Stimulated activated CD4-positive, alpha-beta T cell treated with anti-CD3 and anti-CD28 coated beads, Interleukin-1b, Interleukin-23, amount 100 ng/mL, for 24 hours (primary cell): ENCODE measurements at places on chromosomes 13 and 19.

GRCh38 chr13:38213314-38213713 is 136.3 kb upstream of the UFM1 start:
- no peak for DNase-seq

- DNase-seq = no peak
These were observed 1540.5 kb downstream of the UQCRFS1 start for GRCh38 chr19:27672309-27673047.

DNA sequence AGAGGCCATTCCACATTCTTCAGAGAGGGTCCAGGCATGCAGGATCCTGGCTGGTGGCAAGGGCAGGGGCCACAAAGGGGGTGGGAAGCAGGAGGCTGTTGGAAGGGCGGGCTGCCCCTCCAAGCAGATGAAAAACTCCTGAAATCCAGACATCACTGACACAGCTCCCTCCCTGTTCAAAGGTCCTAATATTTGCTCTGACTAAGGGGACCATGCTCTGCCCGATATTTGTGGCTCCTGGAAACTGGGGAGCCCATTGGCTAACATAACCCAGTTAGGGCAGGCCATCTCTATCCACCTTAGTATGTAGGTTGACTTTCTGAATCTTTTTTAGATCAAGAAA is 3.3 kb upstream of the CDX2 start:
- DNase-seq = no peak

GRCh38 chr13:95660981-95661581 is 15.9 kb upstream of the DNAJC3 start:
- DNase-seq = no peak

DNA sequence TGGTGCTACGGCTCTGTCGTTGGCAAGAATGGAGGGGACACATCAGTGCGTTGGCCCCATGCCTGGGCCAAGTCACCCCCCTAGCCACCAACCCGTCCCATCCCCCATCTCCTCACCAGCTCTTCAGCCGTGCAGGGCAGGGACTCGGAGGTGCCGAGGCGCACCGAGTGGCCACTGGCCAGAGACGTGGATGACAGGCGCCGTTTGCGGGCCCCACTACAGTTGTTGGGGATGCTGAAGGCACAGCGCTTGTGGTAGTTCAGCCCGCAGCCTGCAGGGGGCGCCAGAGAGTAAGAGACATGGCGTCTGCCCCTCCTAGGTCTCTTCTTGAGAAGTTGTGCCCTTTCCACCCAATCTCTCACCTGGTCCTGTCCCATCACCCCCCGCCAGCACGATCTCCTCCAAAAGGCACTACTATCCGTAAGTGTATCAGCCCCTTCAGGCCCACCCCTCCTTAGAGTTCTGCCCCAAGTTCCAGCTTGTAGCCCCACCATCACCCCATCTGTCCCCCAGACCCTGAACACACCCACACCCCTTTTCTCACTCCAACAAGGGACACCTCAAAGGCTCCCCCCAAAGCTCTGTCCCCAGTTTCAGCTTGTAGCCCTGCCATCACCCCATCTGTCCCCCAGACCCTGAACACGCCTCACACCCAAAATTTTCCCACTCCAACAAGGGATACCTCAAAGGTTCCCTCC is 12.4 kb downstream of the PRKD2 start:
- peak; percentile 90 for DNase-seq

DNA sequence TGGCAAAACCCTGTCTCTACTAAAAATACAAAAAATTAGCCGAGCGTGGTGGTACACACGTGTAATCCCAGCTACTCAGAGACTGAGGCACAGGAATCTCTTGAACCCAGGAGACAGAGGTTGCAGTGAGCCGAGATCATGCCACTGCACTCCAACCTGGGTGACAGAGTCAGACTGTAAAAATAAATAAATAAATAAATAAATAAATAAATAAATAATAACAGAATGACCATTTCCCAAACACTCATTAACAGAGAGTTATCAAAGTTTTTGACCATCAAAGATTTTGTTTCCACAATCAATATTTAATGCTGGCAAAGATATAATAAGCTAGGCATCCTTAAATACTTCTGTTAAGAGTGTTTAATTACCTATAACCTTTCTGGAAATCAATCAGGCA is 299.4 kb downstream of the KCTD12 start:
- DNase-seq = no peak

DNA sequence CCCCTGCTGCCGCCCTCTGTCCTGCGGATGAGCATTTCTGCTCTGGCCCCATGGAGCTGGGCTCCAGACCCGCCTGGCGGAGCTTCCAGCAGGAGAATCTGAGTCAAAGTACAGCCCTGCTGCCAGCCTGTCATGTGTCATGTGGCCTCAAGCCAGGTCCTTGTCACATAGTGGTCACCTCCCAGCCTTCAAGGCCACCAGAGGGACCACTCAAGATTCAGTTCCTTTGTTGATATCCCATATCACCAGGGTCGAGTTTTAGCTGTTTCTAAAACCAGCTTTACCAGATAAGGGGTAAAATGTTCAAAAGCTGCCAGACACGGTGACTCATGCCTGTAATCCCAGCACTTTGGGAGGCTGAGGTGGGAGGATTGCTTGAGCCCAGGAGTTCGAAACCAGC is 13.4 kb downstream of the THOP1 start:
- DNase-seq = no peak

DNA sequence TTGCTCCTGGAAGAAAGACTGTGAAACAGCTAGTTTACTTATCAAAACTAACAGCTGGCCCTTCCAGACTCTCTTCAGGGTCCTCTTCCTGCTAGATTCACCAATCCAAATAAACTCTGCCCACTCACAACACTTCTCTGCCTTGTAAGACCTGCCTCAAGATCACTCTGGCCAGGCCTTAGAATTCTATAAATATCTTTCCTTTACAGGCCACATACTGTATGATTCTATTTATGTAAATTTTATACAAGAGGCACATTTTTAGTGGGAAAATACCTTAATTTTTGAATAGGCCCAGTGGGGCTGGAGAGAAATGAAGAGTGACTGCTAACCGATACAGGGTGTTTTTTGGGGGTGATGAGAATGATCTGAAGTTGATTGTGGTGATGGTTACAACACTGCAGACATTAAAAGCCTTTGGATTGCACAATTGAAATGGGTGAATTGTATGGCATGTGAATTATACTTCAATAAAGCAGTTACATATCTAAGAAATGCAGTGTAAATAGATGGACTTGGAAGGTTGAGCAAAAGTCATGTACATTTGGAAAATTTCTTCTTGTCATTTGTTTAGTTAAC is 141.8 kb downstream of the GPC5 start:
- no peak for DNase-seq

DNA sequence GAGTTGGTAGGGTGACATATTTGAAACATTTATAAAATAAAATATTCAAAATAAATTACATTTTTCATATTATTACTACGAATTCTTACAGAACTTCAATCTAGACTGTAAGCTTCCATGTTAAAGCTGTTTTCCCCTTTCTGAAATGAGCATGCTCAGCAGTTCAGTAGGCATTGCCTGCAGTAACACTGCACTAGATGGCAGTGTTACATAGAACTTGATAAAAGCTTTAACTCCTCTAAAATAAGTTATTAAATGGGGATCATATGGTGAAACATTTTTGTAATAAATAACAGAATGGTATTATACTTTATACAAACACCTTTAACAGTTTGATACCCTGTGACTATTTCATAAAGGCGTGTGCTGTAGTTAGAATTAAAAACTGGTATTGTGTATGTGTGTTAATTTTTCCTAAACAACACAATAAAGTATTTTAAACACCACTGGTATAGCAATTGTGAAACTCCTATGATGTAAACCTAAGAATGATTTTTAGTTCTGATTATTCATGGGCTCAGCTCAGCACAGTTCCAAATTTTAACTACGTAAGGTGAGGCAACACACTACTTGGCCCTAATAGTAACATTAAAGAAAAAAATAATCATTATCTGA is 11.6 kb upstream of the GPR18 start:
- DNase-seq = no peak

DNA sequence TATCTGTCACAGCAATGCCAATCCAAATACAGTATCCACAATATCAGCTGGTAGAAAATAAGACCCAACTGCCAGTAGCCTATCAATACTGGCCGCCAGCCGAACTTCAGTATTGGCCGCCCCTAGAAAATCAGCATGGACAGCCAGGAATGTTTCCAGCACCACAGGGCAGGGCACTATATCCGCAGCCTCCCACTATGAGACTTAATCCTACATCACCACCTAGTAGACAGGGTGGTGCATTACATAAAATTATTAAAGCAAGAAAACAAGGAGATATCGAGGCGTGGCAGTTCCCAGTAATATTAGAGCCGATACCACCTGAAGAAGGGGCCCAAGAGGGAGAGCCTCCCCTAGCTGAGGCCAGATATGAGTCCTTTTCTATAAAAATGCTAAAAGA is 111.3 kb downstream of the ZNF486 start:
- DNase-seq = no peak

DNA sequence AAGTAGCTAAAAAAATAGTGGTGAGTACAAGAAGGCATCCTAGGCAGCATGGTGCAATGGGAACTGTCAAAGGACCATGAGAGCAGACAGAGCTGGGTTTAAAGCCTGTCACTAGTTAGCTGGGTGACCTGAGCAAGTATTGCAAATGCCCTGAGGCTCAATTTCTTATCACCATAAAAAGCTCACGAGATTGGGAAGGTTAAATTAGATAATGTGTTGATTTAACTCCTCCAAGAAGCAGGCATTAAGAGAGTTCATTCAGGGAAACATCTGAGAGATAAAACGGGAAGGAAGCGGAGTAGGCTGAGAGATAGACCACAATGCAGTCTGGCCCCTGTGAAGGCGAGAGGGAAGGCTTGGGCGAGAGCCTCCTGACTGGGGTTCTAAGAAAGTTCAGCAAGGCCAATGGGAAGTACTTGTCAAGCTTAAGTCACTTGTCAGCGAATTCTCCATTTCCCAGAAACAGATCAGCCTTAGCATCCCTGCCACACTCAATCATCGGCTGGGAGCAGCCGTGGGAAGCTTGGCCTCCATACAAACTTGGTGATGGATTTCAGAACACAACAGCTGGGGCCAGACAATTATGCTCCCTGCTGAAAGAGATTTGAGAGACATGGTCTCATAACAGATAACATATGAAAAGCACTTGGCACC is 105.5 kb downstream of the POU4F1 start:
- no peak for DNase-seq

DNA sequence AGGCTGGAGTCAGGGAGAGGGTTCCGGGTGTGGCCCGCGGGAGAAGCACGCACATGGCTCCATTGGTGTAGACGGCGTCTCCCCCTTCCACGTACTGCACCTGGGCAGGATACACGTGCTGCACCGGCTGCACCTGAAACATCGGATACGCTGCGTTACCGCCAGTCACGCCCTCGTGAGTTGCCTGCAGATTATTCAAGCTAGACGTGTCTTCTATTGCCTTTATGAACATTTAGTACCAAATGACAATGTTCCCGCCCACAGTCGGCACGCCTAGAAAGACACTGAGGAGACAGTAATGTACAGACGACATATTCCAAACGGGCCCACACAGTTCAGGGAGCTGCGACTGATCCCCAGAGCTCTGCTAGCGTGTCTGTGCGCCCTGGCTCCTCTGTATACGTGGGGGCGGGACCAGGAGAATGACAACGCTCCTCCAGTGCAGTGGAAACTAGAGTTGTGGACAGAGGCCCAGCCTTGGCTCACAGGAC is 64.1 kb upstream of the RANBP3 start:
- DNase-seq = no peak

DNA sequence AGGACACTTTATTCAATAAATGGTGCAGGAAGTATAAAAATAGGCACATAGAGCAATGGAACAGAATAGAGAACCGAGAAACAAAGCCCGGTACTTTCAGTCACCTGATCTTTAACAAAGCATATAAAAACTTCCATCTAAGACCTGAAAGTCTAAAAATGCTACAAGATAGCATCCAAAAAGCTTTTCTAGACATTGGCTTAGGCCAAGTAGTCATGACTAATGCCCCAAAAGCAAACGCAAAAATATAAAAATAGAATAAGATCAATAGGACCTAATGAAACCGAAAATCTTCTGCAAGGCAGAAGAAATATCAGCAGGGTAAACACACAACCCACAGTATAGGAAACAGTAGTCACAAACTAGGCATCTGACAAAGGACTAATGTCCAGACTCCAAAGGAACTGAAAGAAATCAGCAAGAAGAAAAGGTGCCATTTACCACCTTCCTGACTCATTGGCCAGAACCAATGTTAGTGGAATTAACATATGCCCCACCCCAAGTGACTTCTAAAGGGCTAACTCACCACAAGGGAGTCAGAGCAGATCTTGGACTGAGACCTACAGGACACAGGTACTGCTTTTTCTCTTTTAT is 40.8 kb upstream of the CEACAM21 start:
- DNase-seq = no peak

DNA sequence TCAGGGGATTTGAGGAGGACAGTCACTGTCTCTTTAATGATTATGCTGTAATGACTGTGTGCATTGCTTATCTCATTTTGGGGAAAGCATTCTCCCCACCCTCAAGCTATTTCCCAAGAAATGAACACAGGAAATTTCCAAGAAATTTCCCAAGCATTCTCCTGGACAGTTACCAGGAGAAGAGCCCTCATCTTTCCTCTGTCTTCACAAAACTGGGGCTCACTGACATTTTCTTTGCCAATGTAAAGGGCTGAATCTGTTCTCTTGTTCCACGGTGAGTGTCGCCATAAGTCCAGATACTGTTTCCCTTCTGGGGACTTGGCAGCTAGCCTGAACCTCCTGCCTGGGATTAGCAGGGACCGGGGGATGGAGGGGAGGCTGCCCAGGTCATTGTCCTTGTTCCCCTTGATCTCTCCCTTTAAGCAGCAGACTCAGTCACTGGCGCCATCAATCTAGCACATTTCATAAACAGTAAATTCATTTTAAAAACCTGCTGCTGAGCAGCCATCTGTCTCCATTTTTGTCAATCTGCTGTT is 172.8 kb downstream of the DNAJC15 start:
- DNase-seq = no peak
